Cardiac muscle cell (in vitro differentiated cells and primary cell): ENCODE measurements at places on chromosomes 7 and 10. TPM values are rescaled to one million over a fixed set of nuclear protein-coding genes. Genes with fewer than 3 reads are reported as not detected.
A peak's percentile ranks its signal among the peaks of the same experiment; 100 is the strongest.

The RPEL1 gene
- not detected in 2 replicates for total RNA-seq

The ASZ1 gene
- total RNA-seq: 0.18 TPM in 1 of 2 replicates, not detected in the other

The KLF14 gene
- total RNA-seq: not detected in 2 replicates

The TDRD1 gene
- total RNA-seq: not detected in 2 replicates

The VAX1 gene
- not detected in 2 replicates for total RNA-seq

The OR2A12 gene
- total RNA-seq: not detected in 2 replicates

The ANKRD30A gene
- total RNA-seq: not detected in 2 replicates

DNA sequence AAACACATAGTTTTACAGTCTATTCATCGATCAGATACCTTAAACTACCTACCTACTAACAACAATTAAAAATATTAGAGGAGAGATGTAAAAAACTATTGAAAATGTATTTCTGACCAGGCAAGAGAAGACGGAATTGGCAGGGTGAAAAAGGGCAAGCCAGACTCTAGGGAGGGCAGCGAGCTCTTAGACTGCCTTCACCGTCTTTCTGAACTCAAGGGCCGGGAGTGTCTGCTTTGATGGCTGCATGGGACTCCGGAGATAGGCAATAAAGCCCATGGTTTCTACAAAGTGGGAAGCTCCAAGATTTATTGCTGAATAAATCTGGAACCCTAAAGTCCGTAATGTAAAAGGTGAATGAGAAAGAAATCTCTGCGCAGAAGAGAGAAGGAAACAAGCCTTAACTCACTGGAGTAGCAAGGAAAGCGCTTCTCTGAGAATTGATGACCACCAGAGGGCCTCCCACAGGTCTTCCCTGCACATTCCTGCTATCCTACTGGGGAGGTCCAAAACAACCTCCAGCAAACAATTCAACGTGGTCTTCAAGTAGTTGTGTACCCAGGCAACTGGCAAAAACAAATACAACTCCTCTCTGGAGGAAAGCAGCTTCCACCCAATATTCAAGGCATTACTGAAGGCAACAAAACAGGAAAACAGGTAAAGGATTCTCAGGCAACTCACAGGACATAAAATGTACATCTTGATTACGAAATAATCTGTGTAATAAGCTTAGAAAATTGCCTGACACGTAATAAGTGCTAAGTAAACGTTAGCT is 181.3 kb downstream of the SDK1 start:
- H3K4me1 ChIP-seq: no peaks in the 10 kb centered on the region
- H3K4me3 ChIP-seq: no peak overlapping the region
- H3K36me3 ChIP-seq: no peaks in the 10 kb centered on the region
- DNase-seq: peak; percentile 58

The CUBN gene
- total RNA-seq: 1.7 and 2.7 TPM in 2 replicates

GRCh38 chr7:81534446-81534845 is 235.4 kb downstream of the HGF start:
- H3K27ac ChIP-seq: no peak overlapping the region
- H3K4me3 ChIP-seq: no peak overlapping the region
- H3K36me3 ChIP-seq: no peaks in the 10 kb centered on the region
- DNase-seq: no peak
- no peaks in the 10 kb centered on the region for H3K27me3 ChIP-seq

DNA sequence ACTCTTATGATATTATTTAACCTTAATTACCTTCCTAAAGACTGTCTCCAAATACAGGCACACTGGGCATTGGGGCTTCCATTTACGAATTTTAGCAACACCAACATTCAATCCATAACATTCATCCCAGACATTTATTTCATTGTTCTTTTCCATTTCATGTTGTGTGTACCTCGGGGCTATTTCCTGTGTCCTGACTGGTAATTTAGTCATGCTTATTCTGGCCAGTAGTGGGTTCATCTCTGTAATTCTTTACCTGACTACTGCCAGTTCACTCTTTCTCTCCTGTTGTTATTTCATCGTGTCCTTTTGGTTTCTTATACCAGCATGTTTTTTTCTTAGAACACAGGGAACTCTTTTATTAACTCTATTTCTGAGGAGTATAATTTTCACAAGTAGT is 225.7 kb downstream of the PLXDC2 start:
- DNase-seq: no peak
- H3K4me3 ChIP-seq: no peak overlapping the region
- no peaks in the 10 kb centered on the region for H3K36me3 ChIP-seq
- H3K27me3 ChIP-seq: no peaks in the 10 kb centered on the region
- H3K4me1 ChIP-seq: no peaks in the 10 kb centered on the region

The SPAM1 gene
- not detected in 2 replicates for total RNA-seq

- H3K27ac ChIP-seq: no peak overlapping the region
- no peaks in the 10 kb centered on the region for H3K4me1 ChIP-seq
- H3K4me3 ChIP-seq: no peak overlapping the region
- no peak for DNase-seq
- no peaks in the 10 kb centered on the region for H3K27me3 ChIP-seq
These were observed 340.7 kb downstream of the EXOC4 start for GRCh38 chr7:133593561-133593960.

DNA sequence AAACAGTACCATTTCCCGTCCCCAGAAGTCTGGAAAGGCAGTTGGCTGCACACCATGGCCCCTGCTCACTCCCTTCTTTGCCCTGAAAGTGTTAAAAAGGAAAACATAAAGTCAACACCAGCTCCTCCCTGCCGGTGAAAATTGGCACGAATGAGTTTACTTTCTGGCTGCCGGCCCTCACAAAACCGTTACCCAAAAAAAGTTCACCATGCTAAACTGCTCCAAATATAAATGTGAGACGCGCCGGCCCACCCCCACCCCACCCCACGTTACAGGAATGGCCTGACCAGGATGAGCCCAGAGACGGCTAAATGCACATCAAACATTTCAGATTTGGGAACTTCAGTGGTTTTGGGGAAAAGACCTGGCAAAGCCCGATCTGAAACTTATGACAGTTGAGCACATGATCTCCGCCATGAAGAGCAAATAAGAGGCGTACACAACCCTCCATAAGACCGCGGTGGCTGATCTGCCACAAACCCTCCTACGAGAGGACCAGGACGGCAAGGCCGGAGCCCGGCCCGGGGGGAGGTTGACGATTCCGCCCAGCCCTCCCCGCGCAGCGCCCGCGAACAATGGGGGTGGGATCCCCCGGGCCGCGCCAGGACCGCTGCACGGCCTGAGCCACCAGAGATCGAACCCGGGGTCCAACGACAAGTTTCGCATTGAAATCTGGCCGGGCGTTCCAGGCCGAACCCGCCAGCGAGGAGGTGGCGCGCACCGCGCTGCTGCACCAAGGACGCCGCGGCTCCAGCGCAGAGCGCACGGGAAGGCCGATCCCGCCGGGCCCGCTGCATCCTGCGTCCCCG is 952 bp downstream of the DIP2C start:
- H3K36me3 ChIP-seq: no peaks in the 10 kb centered on the region
- peak; percentile 77 for DNase-seq
- peak overlapping the region; percentile 49 for H3K27ac ChIP-seq
- H3K4me3 ChIP-seq: peak overlapping the region; percentile 74
- H3K4me1 ChIP-seq: no peaks in the 10 kb centered on the region

DNA sequence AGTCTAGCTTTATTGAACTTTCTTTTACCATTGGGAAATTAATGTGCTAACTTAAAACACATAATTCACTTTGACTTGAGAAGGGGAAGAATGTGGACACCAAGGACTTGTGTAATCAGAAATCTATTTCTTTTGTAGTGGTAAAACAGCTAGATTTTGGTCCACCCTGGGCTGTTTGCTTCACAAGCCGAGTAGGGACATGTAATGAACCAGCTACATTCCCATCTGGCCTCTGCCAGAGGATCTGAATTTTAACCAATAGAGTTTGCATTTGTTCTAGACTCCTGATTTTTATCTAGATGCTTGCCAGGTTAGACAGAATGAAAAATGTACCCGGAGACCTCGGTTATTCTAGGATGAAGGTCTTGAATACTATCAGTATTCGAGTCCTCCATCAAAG is 1.9 kb downstream of the CACNB2 start:
- DNase-seq: no peak
- peak overlapping the region; percentile 99 for H3K4me3 ChIP-seq
- H3K36me3 ChIP-seq: no peaks in the 10 kb centered on the region
